ENCODE measurements at places on chromosomes 3 and 15. TPM values are rescaled to one million over a fixed set of nuclear protein-coding genes. Genes with fewer than 3 reads are reported as not detected.
A peak's percentile ranks its signal among the peaks of the same experiment; 100 is the strongest.

DNA sequence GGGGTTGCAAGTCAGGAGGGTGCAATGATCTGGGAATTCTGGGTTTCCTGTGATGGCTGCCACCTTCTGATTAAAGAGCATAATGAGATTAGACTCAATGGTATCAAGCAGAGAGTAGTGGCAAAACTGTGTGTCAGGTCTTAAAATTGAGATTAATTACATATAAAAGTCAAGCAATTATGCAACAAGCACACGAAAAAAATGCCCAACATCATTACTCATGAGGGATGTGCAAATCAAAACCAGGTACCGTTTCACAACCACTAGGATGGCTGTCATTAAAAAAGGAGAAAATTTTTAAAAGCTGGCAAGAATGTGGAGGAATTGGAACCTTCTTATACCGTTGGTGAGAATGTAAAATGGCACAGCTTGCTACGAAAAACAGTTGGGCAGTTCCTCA is 205.0 kb downstream of the OSBPL10 start:
- DNase-seq, result no peak

DNA sequence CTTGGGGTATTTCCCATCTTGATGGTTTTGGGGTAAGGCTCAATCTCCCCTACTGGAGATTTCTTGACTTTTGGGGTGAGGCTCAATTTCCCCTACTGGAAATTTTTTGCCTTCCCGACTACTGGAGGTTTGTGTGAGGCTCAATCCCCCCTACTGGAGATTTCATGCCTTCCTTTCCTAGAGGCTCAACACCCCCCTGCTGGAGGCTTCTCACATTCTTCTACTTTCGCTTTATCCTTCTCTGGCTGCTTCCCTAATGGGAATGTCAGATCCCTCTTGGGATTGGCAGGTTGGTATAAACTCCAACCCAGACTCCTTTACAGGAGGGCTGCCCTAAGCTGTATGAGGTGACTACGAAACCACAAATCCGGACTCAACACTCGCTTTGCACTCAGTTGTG is 49.2 kb downstream of the KATNBL1 start:
- DNase-seq, result no peak

GRCh38 chr15:70133781-70134421 is 36.2 kb upstream of the TLE3 start:
- no peak for DNase-seq

Gene REC114
- polyA plus RNA-seq, result not detected

DNA sequence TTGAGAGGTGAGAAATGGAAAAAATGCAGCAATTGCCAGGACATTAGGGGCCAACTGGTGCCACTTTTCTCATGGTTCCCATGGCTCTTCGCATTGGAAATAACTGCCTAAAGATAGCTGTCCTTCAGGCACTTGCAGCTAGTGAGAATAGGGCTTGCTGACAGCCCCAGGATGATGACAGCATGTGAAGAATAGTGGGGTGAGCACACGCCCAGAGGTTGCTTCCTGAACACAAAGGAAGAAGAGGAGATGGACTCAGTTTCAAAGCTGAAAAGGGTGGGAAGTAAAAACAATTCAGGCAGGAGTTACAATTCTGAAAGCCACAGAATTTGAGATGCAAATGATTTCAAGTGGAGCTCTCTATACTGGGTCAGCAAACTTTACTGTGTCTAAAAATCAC is 45.6 kb downstream of the TNFAIP8L3 start:
- no peak for DNase-seq

DNA sequence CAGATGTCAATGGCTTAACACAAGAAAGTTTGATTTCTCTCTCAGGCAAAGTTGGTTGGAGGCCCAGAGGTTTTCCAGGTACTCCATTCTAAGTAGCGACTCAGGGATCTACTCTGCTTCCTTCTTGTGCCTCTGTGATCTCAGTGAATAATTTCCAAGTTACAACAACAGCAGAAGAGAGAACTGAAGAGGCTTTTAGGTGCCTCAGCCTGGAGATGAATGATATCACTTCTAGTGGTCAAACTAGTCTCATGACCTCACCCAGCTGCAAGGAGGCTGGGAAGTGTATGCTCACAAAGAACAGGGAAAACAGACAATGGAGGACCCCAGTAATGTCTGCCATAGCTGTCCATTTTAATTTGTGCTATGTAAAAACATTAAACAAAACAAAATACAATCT is 4.6 kb upstream of the PRICKLE2 start:
- DNase-seq, result no peak

DNA sequence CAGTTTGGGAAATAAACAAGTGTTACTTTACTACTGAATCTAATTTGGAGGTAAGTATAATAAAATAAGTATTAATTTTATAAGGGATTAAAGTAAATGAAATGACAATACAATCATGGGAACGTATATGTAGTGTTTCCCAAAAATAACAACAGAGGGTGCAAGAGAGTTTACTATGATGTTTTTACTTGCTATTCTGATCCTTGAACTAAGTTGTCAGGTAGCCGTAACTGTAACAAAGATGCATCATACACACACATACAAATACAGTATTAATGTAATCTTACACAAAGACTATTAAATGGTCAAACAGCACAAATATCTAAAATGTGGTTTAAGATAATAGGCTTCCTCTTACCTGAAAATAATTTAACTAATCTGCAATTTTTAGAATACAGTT is 311.4 kb downstream of the TBC1D5 start:
- no peak for DNase-seq

DNA sequence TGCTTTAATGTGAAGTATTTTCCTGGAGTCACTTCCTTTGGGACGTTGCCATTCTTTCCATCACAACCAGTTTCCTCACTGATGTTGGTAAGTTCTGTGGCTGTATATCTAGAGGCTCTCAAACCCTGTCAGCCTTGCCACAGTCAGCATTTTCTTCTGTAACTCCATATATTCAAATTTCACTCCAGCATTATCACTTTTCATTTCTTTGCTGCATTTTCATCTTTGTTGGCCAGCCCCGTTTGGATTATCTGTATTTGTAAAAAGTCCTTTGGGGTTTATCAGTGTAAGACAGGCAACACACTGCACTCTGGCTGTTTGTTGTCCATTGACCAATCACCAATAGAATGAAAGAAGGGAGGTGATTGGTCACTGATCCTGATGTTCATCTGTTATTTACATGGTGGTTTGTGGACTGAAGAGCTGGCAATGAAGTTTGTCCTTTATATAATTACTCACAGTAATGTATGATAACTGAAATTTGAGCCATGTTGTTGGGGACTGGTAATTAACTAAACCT is 20.3 kb downstream of the GMPS start:
- DNase-seq, result no peak

GRCh38 chr3:29447946-29448627 is 167.2 kb downstream of the RBMS3 start:
- DNase-seq, result no peak

- DNase-seq, result no peak
These were observed 44.1 kb downstream of the TRANK1 start for GRCh38 chr3:36900474-36901443.

Gene ATP2B2
- polyA plus RNA-seq, result 1.2 TPM

DNA sequence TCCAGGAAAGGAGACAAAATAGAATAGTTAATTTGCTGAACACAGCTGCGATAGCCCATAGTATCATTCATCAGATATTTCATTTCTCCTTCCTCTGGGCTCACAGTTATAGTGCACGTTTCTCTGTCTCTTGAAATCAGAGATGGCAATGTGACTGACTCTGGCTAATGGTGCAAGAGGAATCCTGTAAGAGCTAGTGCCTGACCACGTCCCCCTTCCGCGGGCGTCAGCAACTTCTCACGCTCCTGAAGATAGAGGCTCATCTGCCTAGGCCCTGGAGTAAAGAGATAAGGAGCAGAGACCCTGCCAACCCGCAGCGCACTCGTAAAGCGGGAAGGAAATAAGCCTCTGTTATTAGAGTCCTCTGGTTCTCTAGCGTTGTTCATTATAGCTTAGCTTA is 391.8 kb downstream of the VPS13C start:
- DNase-seq, result no peak

GRCh38 chr3:113242096-113242581 is 30.8 kb downstream of the BOC start:
- peak; percentile 51 for DNase-seq

DNA sequence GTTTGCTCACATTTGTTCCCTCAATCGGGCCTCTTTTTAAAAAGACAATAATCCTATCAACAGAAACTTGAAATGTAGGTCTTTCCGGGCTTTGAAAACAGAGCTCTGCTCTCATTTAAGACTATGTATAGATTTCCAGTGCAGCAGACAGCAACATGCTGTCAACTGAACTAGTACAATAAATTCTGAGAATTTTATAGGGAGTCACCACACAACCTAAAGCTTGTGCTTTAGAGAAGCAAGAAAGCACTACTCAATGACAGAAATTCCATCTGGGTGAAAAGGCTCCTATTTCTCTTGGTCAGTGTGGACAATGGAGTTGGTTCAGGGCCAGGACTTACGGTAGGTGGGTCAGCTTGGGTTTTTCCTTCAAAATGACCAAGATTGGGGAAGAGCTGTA is 583.5 kb downstream of the ROBO1 start:
- peak; percentile 51 for DNase-seq

GRCh38 chr15:73237910-73238309 is 130.8 kb downstream of the HCN4 start:
- DNase-seq, result no peak

Gene PDCD10
- 77.6 TPM for polyA plus RNA-seq

Gene SEMA3F
- 57.6 TPM for polyA plus RNA-seq

GRCh38 chr15:93929375-93930094 is 301.8 kb upstream of the MCTP2 start:
- no peak for DNase-seq

DNA sequence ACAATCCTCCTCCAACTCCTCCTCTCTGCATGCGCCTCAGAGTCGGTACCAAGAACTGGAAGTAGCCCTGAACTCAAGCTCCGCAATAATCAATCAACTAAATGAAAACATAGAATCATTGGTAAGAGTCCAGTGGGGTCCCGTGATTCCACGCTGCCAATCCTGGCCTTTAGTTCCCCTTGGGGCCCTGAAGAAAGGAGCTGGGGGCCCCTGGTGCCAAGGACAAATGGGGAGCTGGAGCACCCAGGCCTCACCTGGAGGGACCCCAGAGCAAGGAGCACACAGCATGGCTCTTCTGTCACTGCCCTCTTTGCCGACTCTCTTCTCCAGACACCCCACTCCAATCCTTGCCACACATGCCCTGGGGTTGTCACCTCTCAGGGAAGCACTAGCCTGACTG is 80.3 kb downstream of the ADAMTS7 start:
- no peak for DNase-seq

Gene ISLR2
- 0.68 TPM for polyA plus RNA-seq

Gene TGFBR2
- 117 TPM for polyA plus RNA-seq

Gene PRR20G
- polyA plus RNA-seq, result not detected

DNA sequence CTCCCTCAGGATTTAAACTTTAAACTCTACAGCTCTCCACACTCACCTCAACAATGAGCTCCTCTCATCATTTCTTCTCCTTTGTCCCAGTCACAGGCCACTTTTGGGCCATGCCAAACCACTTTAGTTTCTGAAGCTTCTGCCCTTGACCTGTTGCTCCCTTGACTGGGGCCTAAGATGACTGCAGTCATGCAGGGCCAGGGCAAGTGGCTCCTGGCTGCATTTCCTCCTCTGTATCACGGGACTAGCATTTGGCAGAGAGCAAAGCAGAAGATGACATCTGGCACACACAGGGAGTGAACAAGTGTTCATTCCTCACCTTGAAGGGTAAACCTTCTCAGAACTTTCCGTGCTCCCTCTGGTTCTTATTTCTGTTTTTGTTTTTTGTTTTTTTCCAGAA is 136.9 kb downstream of the PDE8A start:
- DNase-seq, result no peak

Gene SSR3
- 151 TPM for polyA plus RNA-seq

- DNase-seq, result no peak
These were observed 124.6 kb downstream of the IGF1R start for GRCh38 chr15:98772895-98773294.

GRCh38 chr15:99110093-99110492 is 5.2 kb downstream of the SYNM start:
- DNase-seq, result no peak

GRCh38 chr15:100537331-100537730 is 8.6 kb upstream of the CERS3 start:
- no peak for DNase-seq

Gene DENND6A
- 30.0 TPM for polyA plus RNA-seq

DNA sequence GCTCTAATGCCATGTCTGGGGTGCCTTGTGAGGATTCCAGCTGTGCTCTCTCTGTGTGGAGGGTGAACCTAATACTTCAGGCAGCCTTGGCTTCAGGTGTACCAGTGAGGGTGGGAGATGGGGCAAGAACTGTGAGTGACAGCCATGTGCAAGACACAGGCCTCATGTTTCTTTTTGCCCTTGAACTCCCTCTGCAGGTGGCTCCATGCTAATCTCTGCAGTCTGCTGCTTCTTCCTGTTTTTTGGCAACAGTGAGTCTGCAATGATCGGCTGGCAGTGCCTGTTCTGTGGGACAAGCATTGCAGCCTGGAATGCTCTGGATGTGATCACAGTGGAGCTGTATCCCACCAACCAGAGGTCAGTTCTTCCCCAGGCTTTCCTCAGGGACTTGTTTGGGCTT is 189.3 kb downstream of the SV2B start:
- no peak for DNase-seq

Gene ZPLD1
- polyA plus RNA-seq, result 0.74 TPM

GRCh38 chr15:55108858-55109518 is 87.8 kb downstream of the RSL24D1 start:
- DNase-seq, result peak; percentile 45

GRCh38 chr3:17232442-17232841 is 347.7 kb downstream of the PLCL2 start:
- no peak for DNase-seq

- DNase-seq, result no peak
These were observed 7.1 kb upstream of the TTC14 start for GRCh38 chr3:180594631-180595558.

GRCh38 chr3:13544951-13545651 is 3.8 kb upstream of the FBLN2 start:
- DNase-seq, result no peak

DNA sequence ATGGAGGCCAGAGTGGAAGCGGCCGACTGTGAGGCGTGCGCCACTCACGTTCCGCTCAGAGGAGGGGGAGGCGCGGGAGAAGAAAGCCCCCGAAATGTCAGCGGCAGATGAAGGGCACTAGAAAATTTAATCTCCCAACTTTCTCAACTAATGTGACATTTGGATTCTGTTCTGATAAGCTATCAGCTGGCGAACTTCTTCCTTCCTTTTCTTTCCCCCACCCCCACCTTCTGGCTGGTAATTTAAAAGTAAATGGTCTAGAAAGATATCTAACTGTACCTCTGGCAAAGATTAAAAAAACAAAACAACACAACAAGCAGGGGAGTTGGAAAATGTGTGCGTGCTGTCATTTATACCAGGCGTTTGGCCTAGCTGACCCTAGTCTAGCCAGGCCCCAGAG is 26.4 kb upstream of the TMEM115 start:
- no peak for DNase-seq

Gene SPATA12
- polyA plus RNA-seq, result 0.04 TPM
